ENCODE measurements at places on chromosomes 2 and 18.

GRCh38 chr2:60597346-60597745 lies 43.9 kb upstream of the BCL11A start:
- H3K27me3 ChIP-seq = no peaks in the 10 kb centered on the region
- H3K27ac ChIP-seq = no peak overlapping the region
- H3K4me1 ChIP-seq = no peaks in the 10 kb centered on the region
- no peaks in the 10 kb centered on the region for H3K36me3 ChIP-seq
- DNase-seq = no peak
- no peak overlapping the region for H3K4me3 ChIP-seq

GRCh38 chr2:47631792-47632398 lies 151.1 kb upstream of the MSH6 start:
- peaks cover 9% of the 10 kb centered on the region for H3K4me1 ChIP-seq
- DNase-seq = peak; percentile 78
- H3K27me3 ChIP-seq = no peaks in the 10 kb centered on the region
- no peak overlapping the region for H3K4me3 ChIP-seq

DNA sequence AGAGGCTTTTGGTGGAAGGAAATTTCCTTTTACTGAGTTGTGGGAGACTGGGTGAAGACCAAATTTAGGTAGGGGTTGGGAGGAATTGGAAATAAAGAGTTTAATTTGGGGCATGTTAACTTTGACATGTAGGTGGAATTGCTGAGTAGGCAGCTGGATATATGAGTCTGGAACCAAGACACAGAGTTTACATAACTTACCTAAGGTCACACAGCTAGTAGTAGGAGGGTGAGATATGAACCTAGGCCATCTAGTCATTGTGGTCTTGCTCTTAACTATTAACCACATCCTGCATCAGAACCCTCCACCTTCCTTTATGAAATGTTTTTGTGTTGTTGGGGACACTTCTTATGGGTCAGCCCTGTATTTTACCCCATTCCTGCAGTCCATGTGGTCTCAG lies 113.1 kb downstream of the ICOS start:
- H3K27ac ChIP-seq = no peak overlapping the region
- no peak overlapping the region for H3K4me3 ChIP-seq
- no peaks in the 10 kb centered on the region for H3K4me1 ChIP-seq

GRCh38 chr2:26917135-26917836 lies 53.2 kb upstream of the MAPRE3 start:
- no peak for DNase-seq
- no peak overlapping the region for H3K4me3 ChIP-seq
- no peaks in the 10 kb centered on the region for H3K36me3 ChIP-seq
- H3K27ac ChIP-seq = no peak overlapping the region

DNA sequence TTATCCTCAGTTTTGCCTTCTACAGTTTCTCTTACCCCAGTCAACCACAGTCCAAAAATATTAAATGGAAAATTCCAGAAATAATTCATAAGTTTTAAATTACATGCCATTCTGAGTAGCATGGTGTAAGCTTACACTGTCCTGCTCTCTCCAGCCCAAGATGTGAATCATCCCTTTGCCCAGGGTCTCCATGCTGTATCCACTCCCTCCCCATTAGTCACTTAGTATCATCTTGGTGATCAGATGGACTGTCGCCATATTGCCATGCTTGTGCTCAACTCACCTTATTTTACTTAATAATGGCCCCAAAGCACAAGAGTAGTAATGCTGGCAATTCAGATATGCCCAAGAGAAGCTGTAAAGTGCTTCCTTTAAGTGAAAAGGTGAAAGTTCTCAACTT lies 18.5 kb upstream of the CCNT2 start:
- no peaks in the 10 kb centered on the region for H3K36me3 ChIP-seq
- no peak for DNase-seq
- H3K27ac ChIP-seq = no peak overlapping the region
- H3K4me1 ChIP-seq = no peaks in the 10 kb centered on the region

- H3K4me1 ChIP-seq = no peaks in the 10 kb centered on the region
- H3K36me3 ChIP-seq = no peaks in the 10 kb centered on the region
- no peak overlapping the region for H3K4me3 ChIP-seq
- H3K27ac ChIP-seq = no peak overlapping the region
- DNase-seq = no peak
These were observed 1286.6 kb upstream of the ZEB2 start for GRCh38 chr2:145806546-145806945.

DNA sequence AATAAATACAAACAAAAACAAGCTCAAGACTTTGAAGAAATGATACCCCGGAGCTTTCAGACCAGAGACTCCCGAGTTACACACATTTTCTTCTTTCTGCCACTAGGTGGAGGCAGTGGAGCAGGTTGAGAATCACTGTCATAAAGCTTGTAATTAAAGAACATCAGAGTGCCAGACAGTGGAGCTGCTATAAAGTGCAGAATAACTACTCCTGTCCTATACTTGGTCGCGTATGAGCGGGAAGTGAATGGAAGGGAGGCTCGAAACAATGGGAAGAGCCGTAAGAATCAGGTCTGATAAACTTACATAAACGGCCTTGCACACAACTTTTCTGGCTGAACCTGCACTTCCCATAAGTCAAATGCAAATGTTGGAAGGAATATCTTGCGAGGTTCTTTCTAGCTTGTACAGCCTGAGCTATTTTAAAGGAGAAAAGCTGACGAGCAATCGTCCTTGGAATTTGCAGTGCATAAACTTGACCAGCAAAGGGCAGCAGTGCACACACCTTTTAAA lies 189.0 kb downstream of the RPIA start:
- no peak overlapping the region for H3K4me3 ChIP-seq
- no peaks in the 10 kb centered on the region for H3K4me1 ChIP-seq
- no peak overlapping the region for H3K27ac ChIP-seq
- DNase-seq = no peak

DNA sequence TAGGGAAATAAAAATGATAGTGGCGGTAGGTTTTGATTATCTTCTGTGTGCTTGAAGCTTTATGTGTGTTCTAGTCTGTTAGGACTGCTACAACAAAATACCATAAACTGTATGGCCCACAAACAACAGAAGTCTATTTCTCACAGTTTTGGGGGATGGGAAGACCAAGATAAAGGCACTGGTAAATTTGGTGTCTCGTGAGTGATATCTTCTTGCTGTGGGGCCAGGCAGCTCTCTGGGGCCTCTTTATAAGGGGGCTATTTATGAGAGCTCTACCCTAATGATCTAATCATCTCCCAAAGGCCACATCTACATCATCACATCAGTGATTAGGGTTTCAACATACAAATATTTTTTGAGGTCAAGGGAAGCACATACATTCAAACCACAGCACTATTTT lies 86.8 kb upstream of the SPHKAP start:
- H3K36me3 ChIP-seq = no peaks in the 10 kb centered on the region
- H3K27me3 ChIP-seq = no peaks in the 10 kb centered on the region
- H3K27ac ChIP-seq = no peak overlapping the region
- no peak overlapping the region for H3K4me3 ChIP-seq
- H3K4me1 ChIP-seq = no peaks in the 10 kb centered on the region

- no peak for DNase-seq
- no peak overlapping the region for H3K4me3 ChIP-seq
- H3K27ac ChIP-seq = no peak overlapping the region
- no peaks in the 10 kb centered on the region for H3K27me3 ChIP-seq
- no peaks in the 10 kb centered on the region for H3K36me3 ChIP-seq
These were observed 363.7 kb upstream of the CHAC2 start for GRCh38 chr2:53403792-53404413.

DNA sequence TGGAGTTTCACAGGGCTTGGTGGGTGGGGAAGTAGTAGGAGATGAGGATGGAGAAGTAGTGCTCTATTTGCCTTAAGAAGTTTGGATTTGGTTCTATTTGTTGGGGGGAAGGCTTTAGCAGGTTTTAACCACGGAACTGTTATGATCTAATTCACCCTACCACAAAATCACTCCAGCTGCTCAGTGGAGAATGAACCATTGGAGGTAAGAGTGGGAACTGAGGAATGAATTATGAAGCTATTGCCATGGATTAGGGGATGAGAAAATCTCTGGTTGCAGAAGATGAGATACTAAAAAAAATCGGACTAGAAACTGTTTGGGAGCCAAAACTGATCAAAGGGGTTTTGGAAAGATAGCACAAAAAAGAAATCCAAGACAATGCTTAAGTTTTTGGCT lies 488.9 kb downstream of the DLGAP1 start:
- DNase-seq = no peak
- peaks cover 12% of the 10 kb centered on the region for H3K4me1 ChIP-seq
- H3K27ac ChIP-seq = no peak overlapping the region
- H3K36me3 ChIP-seq = no peaks in the 10 kb centered on the region
- H3K27me3 ChIP-seq = no peaks in the 10 kb centered on the region
- no peak overlapping the region for H3K4me3 ChIP-seq

GRCh38 chr2:174027956-174028355 lies 62.8 kb upstream of the SP3 start:
- H3K4me1 ChIP-seq = no peaks in the 10 kb centered on the region
- H3K36me3 ChIP-seq = no peaks in the 10 kb centered on the region
- no peak for DNase-seq
- H3K27ac ChIP-seq = no peak overlapping the region
- no peaks in the 10 kb centered on the region for H3K27me3 ChIP-seq

GRCh38 chr2:11658208-11659114 lies 11.5 kb downstream of the NTSR2 start:
- H3K27me3 ChIP-seq = no peaks in the 10 kb centered on the region
- H3K4me3 ChIP-seq = no peak overlapping the region
- no peak for DNase-seq
- no peak overlapping the region for H3K27ac ChIP-seq
- no peaks in the 10 kb centered on the region for H3K36me3 ChIP-seq

DNA sequence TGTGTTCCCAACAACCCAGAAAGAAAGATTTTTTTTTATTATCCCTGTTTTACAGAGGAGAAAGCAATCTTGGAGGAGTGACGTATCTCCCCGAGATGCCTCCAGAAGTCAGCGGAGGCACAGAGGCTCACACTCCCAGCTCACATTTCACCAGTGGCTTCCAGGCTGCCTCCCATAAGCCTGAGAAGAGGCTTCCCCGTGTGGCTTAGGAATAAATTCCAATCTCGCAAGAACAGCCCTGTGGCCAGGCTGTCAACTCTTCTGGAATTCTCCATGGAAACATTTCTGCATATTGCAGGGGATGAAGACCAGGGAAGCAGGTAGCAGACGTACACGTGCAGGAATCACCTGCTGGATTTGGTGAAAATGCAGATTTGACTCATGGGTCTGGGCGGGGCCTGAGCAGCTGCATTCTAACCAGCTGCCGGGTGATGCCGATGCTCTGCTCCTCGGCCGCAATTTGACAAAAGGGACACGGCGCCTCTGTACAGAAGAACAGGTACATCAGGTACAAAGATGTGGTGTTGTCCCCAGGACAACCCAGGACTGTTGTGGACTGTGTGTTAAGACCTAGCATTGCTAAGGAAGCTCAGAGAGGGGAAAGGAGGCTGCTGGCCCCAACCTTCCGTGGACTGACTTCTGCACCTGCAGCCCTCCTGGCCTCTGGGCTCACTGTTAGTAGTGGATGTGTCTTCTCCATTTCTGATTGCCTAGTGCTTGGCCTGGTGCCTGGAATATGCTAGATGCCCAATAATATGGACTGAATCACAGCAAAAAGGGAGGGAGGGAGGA lies 114.2 kb upstream of the ID2 start:
- DNase-seq = no peak
- no peak overlapping the region for H3K4me3 ChIP-seq
- H3K27me3 ChIP-seq = no peaks in the 10 kb centered on the region
- H3K27ac ChIP-seq = no peak overlapping the region

GRCh38 chr2:152165780-152166179 lies 9.8 kb downstream of the STAM2 start:
- no peak overlapping the region for H3K4me3 ChIP-seq
- no peaks in the 10 kb centered on the region for H3K27me3 ChIP-seq
- no peak for DNase-seq
- no peaks in the 10 kb centered on the region for H3K36me3 ChIP-seq
- H3K27ac ChIP-seq = peak overlapping the region; percentile 59

- H3K4me1 ChIP-seq = no peaks in the 10 kb centered on the region
- H3K4me3 ChIP-seq = no peak overlapping the region
- H3K36me3 ChIP-seq = no peaks in the 10 kb centered on the region
- DNase-seq = no peak
These were observed 43.7 kb downstream of the MEX3C start for GRCh38 chr18:51153659-51154371.

DNA sequence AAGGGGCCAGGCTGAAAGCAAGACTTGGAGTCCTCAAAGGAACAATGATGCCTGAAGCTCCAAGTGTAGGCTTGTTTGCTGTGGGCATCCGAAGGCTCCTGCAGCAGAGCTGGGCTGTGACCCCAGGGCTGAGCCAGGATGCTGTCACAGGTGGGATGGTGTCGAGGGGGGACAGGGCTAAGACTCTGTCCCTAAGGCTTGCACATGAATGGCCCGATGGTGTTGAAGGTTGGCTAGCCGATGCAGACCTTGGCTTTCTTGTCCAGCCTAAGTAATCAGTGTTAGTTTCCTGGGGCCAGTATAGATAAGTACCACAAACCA lies 251.0 kb downstream of the NDUFA10 start:
- no peak overlapping the region for H3K4me3 ChIP-seq
- H3K4me1 ChIP-seq = no peaks in the 10 kb centered on the region
- no peaks in the 10 kb centered on the region for H3K27me3 ChIP-seq
- peak; percentile 9 for DNase-seq
- no peaks in the 10 kb centered on the region for H3K36me3 ChIP-seq

GRCh38 chr18:60471652-60472051 lies 99.1 kb upstream of the MC4R start:
- H3K4me3 ChIP-seq = no peak overlapping the region
- H3K27ac ChIP-seq = no peak overlapping the region
- no peaks in the 10 kb centered on the region for H3K27me3 ChIP-seq
- H3K36me3 ChIP-seq = no peaks in the 10 kb centered on the region
- DNase-seq = no peak
- H3K4me1 ChIP-seq = no peaks in the 10 kb centered on the region

- no peak for DNase-seq
- no peaks in the 10 kb centered on the region for H3K36me3 ChIP-seq
- peak overlapping the region; percentile 48 for H3K4me3 ChIP-seq
- no peak overlapping the region for H3K27ac ChIP-seq
These were observed 12.9 kb downstream of the WNT10A start for GRCh38 chr2:218893349-218894150.

DNA sequence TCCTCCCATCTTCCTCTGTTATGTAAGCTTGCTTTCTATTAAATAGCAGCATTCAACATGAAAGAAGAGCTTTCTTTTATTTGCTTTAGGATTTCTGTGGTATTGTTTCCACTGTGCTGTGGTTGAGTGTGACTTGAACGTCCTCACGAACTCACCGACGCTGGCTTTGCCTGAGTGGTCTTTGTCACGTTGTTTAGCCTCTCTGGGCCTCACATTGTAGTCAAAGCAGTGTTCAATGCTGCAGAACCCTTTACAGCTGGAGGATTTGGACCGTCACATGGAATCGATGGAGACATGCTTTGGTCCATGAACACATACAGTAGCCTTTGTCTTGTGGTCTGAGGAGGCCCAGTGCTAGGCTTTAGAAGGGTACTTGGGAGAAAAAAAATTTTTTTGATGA lies 66.3 kb downstream of the TANC1 start:
- H3K4me1 ChIP-seq = no peaks in the 10 kb centered on the region
- no peak overlapping the region for H3K4me3 ChIP-seq
- H3K36me3 ChIP-seq = no peaks in the 10 kb centered on the region
- no peaks in the 10 kb centered on the region for H3K27me3 ChIP-seq
- no peak for DNase-seq

- H3K27me3 ChIP-seq = no peaks in the 10 kb centered on the region
- no peak for DNase-seq
- no peaks in the 10 kb centered on the region for H3K36me3 ChIP-seq
- H3K4me3 ChIP-seq = no peak overlapping the region
These were observed 72.2 kb upstream of the TEX51 start for GRCh38 chr2:126826491-126826890.

GRCh38 chr2:3009005-3009404 lies 368.6 kb downstream of the EIPR1 start:
- no peaks in the 10 kb centered on the region for H3K4me1 ChIP-seq
- H3K36me3 ChIP-seq = no peaks in the 10 kb centered on the region
- no peak overlapping the region for H3K27ac ChIP-seq
- no peak overlapping the region for H3K4me3 ChIP-seq
